ENCODE measurements at places on chromosomes 12 and 14.
A peak's percentile ranks its signal among the peaks of the same experiment; 100 is the strongest.

GRCh38 chr14:64799555-64799954 is 80.2 kb downstream of the SPTB start:
- no peak for DNase-seq

- peak; percentile 75 for DNase-seq
Measured at GRCh38 chr14:80954687-80955299, 628 bp upstream of the TSHR start.

- no peak for DNase-seq
Measured at GRCh38 chr14:84433961-84434360, 1096.0 kb upstream of the FLRT2 start.

DNA sequence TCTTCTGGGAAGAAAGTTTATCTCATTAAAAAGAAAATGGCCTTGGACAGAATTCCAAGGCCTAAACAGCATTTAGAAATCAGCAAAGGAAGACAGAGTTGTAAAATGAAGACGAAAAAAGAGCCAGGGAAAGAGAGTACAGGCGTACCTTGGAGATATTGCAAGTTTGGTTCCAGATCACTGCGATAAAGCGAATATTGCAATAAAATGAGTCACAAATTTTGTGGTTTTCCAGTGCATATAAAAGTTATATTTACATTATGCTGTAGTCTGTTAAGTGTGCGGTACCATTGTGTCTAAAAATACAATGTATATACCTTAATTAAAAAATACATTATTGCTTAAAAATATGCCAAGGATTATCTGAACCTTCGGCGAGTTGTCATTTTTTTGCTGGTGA is 9.0 kb downstream of the PCNX1 start:
- DNase-seq = no peak

DNA sequence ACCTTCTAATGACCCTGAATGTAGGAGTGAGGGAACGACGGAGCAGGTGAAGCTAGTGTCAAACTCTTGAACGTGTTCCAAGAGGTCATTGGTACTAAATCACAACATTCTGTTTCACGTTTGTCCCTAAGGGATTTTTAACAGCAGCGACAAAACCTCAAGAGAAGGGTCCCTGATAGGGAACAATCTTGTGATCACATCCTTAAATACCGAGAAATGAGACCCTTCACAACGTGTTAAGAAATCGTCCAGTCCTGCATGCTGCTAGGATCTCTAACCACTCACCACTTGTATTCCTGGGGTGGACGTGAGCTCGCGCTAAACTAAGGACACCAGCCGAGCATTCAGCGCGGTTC is 134.1 kb upstream of the KRAS start:
- DNase-seq = no peak

- DNase-seq = no peak
Measured at GRCh38 chr12:89636776-89637160, 71.9 kb downstream of the ATP2B1 start.

DNA sequence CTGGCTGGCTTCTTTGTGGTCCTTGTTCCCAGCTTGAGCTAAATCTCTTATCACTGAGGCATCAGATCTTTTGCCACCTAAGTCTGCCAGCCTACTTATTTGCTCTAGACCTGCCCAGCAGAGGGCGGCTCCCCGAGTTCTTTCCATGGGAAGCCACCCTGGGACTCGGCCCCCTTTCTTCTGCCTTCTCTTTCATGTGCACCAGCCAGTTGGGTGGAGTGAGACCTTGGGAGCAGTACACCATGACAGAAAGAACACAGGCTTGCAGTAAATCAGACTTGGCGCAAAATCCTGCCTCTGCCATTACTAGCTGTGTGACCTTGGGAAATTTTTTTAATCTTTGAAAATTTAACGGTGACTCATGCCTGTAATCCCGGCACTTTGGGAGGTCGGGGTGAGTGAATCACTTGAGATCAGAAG is 7.4 kb downstream of the SMAGP start:
- peak; percentile 39 for DNase-seq

DNA sequence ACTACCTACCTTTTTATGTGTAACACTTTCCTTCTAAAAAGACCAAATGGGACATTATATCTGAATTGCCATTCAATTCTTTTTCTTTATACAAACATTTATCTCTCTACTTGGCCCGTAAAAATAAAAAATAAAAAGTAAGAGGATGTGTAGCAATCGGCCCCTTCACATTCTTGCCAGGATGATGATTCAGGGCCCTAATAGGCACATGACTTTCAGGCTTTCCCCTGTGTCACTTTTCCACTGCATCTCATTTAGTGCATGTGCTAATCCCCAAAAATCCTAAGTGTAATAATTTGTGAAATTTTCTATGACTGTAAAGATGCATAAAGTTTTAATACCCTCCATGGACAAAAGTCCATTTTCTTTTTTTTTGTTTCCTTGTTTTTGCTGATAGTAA is 23.0 kb upstream of the ATP2B1 start:
- DNase-seq = no peak

- DNase-seq = no peak
Measured at GRCh38 chr12:25501549-25501948, 51.5 kb downstream of the LMNTD1 start.

GRCh38 chr12:91138337-91138920 is 27.1 kb upstream of the LUM start:
- no peak for DNase-seq

DNA sequence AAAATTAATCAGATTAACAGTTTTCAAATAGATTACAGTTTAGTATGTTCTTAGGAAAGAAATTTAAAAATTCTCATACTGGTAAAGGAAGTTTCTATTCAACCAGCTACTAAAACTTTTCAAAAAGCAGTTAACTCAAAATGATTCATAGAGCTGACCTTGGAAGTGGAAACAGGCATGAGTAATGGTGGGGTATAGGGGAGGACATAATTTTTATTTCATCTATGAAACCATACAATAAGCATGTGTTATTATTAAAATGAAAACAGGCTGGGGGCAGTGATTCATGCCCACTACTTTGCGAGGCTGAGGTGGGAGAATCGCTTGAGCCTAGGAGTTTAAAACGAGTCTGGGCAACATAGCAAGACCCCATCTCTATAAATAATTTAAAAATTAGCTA is 73.0 kb downstream of the DNAI7 start:
- DNase-seq = no peak

GRCh38 chr12:105562199-105562971 is 231.9 kb downstream of the C12orf75 start:
- DNase-seq = no peak

DNA sequence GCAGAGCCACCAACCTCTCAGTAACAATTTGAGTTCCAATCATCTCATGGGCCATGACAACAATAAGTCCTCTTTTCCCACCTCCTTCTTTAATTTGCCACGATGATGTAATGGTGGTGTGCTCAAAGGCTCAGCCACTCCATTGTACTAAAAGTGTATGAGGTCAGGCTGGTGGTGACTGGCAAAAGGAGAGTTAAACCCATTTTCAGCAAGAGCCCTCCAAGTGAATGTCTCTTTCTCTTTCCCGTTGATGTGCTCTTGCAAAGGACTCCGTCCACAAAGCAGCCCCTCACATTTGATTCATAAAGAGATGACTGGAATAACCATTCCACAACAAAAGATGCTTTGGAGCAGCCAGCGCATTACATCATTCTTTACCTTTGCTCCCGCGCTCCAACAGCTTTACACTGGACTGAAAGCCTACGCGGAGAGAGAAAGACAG is 41.6 kb downstream of the DUSP16 start:
- DNase-seq = no peak

GRCh38 chr14:97827746-97828145 is 1030.6 kb downstream of the VRK1 start:
- DNase-seq = no peak

GRCh38 chr12:91332302-91332701 is 149.7 kb upstream of the DCN start:
- no peak for DNase-seq

DNA sequence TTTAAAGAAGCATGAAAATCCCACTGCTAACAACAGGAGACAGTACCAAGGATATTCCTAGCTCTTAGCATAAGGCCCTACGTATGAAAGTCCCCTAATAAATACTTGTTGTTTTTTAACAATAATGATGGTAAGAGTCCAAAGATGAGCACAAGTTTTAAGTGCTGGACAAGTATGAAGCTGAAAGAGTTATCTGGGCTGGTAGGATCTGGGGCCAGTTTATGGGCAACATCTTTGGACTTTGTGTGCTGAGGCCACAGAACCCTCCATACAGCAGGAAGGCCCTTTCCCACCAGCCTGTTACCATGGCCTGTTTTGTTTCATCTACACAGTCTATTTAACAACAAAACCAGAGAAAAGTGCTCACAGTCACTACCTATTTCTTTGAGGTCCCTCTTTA is 12.5 kb upstream of the PLXNC1 start:
- DNase-seq = no peak

- no peak for DNase-seq
Measured at GRCh38 chr14:38250331-38250730, 5.6 kb downstream of the CLEC14A start.

DNA sequence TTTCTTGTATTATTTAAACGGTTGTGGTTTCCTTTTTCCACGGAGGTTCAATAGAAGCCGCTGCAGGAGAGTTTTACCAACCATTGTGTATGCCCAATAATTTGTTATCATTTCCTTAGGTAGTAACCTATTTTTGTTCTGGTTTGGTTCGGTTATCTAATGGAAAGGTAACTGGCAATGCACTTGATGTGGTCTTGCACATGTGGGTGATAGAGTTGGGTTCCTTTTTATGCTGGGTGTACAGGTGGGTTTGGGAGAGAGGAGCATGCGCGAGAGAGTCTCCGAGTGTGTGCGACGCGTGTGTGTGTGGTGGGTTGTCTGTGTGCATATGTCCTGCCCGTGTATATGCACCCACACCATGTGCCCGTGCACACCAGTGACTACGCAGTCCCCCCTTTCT is 102.7 kb upstream of the FKBP4 start:
- DNase-seq = peak; percentile 17

DNA sequence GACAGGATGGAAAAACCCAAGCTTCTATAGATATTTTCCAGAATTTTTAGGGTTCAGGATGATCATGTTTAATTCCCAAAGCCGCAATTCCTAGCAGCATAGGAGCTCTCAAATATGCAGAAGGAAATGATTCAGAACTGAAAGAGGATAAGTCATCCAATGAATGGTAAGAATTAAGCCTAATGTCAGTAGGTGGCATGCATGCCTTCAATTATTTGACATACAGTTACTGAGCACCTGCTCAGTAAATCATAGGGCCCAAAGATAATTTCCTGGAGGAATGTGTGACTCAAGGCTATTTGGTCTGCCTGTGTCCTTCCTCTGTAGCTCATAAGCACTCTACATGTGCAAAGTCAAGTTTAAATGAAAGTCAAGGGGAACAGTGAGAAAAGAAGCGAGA is 116.8 kb upstream of the SLC38A4 start:
- DNase-seq = no peak

DNA sequence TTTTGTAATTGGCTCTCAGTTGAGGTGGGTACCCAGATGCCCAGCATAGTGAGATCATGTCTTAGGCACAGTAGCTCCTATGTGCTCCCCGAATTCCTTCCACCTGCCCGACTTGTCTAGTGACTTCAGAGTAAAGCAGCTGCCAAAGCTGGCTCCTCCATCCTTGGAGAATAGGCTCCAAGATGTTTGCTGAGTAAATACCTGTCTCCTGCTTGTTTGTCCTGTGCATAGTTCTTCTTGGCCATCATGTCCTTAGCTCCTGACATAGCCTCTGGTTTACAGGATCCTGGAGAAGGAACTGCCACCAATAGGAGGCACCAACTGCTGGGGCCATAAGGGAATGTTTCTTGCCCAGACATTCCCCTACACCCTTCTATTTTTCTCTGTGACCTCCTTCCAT is 52.6 kb upstream of the CISTR start:
- no peak for DNase-seq

GRCh38 chr14:93104961-93105360 is 10.8 kb downstream of the ITPK1 start:
- DNase-seq = no peak

DNA sequence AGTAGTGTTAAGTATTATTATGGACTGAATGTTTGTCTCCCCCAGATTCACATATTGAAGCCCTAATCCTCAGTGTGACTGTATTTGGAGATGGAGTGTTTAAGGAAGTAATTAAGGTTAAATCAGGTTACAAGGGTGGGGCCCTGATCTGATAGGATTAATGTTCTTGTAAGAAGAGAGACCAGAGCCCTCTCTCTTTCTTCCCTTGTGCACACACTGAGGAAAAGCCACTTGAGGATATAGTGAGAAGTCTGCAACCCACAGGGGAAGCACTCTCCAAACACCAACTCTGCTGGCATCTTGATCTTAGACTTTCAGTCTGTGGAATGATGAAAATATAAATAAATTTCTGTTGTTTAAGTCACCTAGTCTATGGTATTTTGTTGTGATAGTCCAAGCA is 2.2 kb upstream of the KLRG1 start:
- no peak for DNase-seq

DNA sequence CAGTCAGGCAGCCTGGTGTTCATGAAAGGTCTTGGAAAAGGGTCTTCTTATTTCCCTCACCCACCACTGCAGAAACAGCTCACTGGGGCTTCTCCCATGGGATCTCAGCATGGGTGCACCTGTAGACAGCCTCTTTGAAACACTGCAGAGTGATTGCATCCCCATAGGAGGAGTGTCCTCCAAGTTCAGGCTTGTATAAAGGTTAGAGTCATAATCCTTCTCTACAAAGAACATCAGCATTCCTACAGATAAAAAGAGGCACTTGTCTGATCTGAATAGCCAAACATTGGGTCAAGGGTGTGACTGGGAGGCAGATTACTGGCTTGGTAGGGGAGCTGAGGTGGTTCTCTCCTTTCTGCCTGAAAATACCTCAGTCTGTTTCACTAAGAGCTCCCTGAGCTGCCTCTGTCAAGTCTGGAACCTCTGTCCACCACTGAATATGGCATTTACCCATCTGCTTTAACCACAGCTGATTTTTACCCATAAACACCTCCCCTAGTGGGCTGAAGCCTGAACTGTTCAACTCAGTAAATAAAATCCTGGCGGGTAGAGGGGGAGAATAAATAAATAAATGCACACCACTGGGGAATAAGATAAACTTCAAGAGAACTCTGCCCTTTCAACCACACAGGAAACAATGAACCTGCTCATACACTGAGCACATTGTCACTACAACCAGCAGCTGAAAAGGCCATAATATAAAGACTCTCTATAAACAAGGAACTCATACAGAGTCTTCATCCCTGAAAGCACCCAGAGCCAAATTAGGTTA is 120.7 kb upstream of the SCAF11 start:
- DNase-seq = no peak

- no peak for DNase-seq
Measured at GRCh38 chr12:111296906-111297463, 71.9 kb downstream of the PHETA1 start.

GRCh38 chr14:72921396-72921795 is 4.9 kb upstream of the DCAF4 start:
- DNase-seq = no peak

- peak; percentile 84 for DNase-seq
Measured at GRCh38 chr12:4273652-4274395, at the start of gene CCND2. TSS of gene CCND2 (plus strand) at chr12:4273762. CDS start at chr12:4274041, 279 bp downstream.
